ENCODE measurements at places on chromosomes 16 and 17.

- DNase-seq, result peak; percentile 51
Measured at GRCh38 chr16:73713251-73713650, 583.4 kb upstream of the PSMD7 start.

DNA sequence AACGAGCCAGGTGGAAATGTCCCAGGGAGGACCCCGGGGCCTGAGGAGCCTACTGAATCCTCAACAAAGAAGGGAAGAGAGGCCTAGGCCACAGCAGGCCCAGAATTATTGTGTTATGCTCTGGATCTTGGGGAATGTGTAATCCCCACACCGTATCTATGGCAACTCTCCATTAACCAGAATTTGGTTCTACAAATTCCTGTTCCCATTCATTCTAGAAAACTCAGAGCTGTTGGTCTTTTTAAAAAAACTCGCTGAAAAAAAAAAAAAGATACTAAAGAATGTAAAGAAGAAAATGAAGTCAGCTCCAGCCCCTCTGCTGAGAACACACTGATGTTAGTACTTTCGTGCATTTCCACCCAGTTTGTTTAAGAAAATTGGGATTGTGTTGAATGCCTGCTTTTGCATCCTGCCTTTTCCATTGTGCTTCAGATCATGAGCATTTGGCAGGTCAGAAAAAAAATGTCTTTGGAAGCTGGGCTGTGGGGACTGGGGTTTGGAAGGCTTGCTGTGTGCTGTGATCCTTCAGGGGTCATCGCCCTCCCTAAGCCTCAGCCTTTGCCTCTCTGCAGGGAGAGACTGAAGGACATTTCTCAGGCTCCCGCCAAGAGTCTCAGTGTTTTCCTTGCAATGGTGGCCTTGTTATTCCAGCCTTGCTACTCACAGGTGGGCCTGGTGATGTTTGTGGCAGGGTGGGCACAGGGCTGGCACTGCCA, 69.5 kb downstream of the SREBF1 start:
- DNase-seq, result no peak

DNA sequence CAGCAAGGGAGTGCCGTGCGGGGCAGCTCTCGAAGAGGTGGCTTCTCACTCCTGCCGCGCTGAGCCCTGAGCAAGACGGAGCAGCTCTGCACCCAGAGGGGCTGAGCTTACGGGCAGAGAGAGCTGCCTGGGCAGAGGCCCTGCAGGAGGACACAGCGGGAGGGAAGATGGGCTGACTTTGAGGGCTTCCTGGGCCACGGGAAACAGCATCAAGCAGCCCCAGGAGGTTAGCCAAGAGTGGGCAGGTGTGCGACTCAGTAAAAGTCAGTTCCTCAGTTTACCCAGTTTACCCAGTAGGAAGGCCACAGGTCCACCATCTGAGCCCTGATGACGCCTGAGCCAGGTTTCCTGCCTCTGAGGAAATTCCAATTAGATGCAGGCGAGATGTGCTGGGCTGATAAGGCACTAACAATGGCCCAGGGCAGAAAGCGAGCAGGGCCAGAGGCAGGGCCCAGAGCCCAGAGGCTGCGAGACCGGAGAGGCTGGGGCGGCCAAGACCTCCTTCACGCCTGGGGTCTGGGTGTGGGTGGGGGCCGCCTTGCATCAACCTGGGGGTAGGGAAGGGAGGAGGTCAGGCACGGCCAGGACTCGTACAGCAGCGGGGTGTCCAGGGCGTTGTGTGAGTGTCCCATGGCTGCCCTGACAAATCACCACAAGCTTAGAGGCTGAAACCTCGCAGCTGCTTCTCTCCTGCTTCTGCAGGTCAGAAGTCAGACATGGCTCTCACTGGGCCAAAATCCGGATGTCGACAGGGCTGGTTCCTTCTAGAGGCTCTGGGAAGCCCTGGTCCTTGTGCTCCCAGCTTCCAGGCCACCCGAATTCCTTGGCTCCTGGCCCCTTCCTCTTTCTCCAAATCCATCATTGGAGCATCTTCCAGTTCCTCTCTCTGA, 32.0 kb upstream of the CIBAR2 start:
- no peak for DNase-seq

DNA sequence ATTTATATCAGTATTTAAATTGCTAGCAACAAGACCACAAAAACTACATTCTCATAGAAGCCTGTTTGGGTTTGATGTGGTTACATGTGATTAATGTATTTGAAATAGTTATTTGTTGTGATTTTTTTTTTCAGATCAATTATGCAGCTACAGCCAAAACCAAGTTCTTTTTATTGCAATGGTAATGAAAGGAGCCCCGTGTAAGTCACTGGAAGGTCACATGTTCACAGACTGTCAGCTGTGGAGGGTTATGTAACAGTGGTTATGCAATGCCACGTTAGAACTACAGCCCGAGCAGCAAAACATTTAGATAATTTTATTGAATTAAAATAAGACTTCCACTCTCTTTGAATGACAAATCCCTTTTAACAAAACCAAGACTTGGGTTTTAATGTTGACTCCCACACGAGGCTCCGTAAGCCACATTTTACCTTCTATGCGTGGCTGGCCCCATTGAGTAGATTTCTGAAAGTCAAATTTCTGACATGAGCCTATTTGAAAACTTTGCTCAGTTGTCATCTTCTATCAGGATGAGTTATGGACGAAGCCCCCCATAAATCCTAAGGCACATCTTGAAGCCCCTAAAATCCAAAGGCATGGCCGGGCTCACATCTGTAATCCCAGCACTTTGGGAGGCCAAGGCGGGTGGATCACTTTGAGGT, 41.8 kb upstream of the SEC14L1 start:
- peak; percentile 56 for DNase-seq

All from anterior cingulate cortex (tissue), 58 donors.